Stomach (tissue), 19 donors: ENCODE measurements at places on chromosomes 16 and 17.

DNA sequence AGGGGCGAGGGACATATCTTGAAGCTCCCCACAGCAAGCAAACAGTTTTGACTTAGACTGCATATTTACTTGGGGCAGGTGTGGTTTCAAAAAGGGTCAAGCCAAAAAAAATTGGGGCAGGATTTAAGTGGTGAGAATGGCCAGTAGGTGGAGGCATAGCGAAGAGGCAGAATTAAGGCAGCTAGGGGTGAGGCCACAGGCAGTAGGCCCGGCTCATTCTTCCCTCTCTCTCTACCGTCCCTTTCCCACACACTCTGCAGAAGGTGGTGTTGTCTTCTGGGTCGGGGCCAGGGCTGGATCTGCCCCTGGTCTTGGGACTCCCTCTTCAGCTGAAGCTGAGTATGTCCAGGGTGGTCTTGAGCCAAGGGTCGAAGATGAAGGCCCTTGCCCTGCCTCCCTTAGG is 2.6 kb downstream of the SHBG start:
- DNase-seq, result peak; percentile 67

DNA sequence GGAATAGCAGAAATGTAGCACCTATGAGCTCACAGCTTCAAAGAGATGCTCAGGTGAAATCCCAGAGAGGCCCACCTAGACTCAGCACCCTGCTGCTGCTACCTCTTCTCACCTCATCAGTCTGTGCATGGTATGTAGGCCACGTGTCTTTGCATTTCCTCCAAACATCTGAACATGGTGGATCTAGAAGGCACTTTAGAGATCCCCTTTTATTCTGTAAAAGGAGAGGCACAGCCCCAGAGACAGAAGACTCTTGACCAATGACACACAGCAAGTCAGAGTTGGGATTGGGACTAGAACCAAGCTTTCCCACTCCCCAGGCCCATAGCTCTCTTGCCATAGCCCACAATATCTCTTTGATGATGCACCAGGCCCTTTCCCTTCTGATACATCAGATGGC is 19.4 kb upstream of the NKD1 start:
- no peak for DNase-seq

- DNase-seq, result no peak
Observed at GRCh38 chr17:50680126-50680525, 27.6 kb downstream of the ANKRD40 start.

DNA sequence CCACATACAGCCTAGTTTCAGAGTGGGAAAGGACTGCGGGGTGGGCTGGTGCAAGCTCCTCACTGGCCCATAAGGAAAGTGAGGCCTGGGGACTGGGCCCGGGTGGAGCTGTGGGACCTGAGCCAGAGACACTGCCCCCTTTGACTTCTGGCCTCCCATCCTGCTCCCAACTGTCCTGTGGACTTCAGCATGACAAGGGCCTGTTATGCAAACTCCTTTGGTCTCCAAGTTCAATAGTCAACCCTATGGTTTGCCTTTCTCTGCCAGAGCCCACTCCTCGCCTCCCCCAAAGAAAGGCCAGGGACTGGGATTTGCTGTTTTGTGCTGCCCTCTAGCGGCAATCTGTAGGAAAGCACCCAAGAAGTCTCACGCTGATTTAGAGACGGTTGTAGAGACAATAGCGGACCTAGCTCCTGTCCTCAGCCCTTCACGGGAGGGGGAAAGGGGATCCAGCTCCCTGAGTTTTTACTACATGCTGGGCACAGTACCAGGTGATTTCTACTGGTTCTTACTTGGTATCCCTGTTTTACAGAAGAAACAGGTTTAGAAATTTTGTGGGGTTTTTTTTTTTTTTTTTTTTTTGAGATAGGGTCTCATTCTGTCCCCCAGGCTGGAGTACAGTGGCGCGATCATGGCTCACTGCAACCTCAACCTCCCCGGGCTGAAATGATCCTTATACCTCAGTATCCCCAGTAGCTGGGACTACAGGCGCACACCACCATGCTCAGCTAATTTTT is 1.2 kb upstream of the TLCD3B start:
- peak; percentile 48 for DNase-seq

GRCh38 chr16:73183611-73184092 is 135.7 kb upstream of the ZFHX3 start:
- DNase-seq, result no peak
